ENCODE measurements at places on chromosomes 2 and 18. TPM values are rescaled to one million over a fixed set of nuclear protein-coding genes. Genes with fewer than 3 reads are reported as not detected.

AQP12A gene
- not detected for total RNA-seq

LTBP1 gene
- 295 TPM for total RNA-seq

DNA sequence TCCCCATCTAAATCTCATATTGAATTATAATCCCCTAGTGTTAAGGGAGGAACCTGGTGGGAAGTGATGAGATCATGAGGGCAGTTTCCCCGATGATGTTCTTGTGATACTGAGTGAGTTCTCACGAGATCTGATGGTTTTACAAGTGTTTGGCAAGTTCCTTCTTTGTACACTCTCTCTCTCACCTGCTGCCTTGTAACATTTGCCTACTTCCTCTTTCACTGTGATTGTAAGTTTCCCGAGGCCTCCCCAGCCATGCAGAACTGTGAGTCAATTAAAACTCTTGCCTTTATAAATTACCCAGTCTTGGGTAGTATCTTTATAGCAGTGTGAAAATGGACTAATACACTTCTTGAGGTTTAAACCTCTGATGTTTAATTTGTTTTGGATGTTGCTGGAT is 177.5 kb downstream of the CD8B2 start:
- no peak for DNase-seq

- no peak for DNase-seq
Measured at GRCh38 chr2:47844162-47844561, 61.2 kb downstream of the MSH6 start.

ANKRD30B gene
- not detected for total RNA-seq

GRCh38 chr2:127401757-127402695 is 14.3 kb upstream of the MAP3K2 start:
- DNase-seq: no peak

Data from ascending aorta (tissue), 2 donors.